ENCODE measurements at places on chromosomes 3 and 15.

GRCh38 chr3:172378439-172378838 lies 69.8 kb downstream of the GHSR start:
- DNase-seq = no peak

DNA sequence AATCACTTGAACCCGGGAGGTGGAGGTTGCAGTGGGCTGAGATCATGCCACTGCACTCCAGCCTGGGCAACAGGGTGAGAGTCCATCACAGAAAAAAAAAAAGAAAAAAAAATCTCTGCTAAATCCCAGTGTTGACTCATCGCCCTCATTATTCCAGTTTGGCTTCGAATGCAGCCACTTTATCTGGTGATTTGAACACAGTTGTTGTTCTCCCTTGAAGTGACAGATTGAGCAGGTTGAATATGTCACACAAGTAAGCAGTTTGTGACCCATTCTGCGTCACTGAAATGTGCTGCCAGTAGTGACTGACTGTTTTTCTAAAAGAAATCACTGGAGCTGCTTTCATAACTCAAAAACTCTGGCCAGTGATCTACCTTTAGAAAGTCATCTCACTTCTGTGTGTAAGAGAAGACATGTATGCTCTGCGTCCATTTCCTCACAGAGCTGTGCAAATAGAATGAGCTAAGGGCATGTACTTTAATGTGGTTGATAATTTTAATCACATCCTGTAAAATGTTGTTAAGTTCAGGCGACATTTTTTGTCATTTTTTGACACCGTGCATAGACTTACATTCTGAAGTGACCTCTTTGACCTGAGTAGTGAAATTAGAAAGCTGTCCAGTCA lies 12.5 kb downstream of the DOCK3 start:
- DNase-seq = no peak

DNA sequence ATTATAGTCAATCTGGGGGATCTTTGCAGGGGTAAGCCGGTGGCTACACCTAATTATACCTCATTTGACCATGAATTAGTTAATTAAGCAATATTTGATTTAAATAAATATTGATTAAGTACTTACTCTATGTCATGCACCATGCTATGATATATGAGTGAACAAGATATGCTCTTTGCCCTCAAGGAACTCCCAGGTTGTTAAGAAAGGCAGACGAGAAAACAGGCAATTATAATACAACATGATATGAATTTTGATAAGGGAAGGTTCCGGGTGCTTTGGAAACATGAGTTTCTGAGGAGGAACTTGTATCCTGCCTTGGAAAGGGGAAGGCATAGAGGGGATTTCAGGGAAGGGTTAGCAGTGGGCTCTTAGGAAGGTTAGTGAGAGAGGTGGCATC lies 412.9 kb downstream of the WDR72 start:
- no peak for DNase-seq

DNA sequence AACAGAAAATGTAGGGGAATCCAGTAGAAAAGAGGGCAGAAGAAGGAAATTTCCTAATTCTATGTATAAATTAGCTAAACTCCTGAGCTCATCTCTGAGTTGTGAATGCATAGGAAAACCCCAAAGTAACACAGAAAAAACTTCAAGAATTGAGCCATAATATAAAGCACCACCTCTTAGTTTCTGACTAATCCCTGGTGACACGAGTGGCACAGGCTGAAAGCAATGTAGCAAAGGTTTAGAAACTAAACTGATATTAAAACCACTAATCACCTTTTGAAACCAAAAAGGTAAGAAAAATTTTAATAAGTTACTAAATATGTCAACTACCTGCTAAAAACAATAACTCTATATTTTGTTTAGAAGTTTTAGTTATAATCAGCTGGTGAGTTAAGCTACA lies 255.6 kb upstream of the NECTIN3 start:
- DNase-seq = no peak

DNA sequence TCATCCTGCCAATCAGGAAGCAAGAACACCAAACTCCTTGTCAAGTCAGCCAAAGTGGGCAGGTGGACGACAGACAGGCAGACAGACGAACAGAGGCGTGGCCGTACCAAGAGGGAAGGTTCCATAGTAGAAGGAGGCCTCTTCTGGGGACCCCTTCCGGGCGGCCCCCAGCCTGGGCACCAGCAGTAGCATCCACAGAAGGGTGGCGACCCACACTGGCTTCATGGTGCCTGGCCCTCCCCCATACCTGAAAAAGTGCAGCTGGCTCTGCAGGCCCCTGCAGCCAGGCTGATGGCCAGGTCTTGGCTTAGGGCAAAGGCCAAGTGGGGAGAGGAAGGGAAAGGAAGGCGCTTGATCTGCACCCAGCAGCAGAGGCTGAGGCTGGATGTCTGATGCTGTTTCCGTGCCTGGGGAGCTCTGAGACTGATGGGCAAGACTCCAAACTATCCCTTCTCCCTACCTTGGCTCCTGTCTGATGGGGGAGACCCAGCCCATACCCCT lies 607 bp downstream of the LCTL start:
- DNase-seq = no peak

DNA sequence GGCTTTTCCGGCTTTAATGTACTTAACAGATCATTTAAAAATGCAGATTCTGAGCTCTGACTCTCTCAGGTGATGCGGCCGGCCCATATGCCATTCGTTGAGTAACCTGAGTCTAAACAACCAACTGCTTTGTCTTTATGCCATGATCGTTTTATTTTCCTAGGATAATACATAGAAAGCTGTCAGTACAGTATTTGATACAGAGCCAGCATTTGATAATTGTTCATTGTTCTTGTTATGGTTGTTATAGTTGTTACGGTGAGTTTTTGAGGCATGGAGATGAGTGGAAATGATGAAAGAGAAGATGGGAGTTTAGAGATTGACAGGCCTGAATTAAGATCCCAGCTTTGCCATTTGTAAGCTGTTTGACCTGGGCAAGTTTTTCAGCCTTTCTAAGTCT lies 40.0 kb downstream of the TMEM45A start:
- DNase-seq = peak; percentile 58

GRCh38 chr3:165382672-165383071 lies 186.5 kb upstream of the SLITRK3 start:
- DNase-seq = no peak

DNA sequence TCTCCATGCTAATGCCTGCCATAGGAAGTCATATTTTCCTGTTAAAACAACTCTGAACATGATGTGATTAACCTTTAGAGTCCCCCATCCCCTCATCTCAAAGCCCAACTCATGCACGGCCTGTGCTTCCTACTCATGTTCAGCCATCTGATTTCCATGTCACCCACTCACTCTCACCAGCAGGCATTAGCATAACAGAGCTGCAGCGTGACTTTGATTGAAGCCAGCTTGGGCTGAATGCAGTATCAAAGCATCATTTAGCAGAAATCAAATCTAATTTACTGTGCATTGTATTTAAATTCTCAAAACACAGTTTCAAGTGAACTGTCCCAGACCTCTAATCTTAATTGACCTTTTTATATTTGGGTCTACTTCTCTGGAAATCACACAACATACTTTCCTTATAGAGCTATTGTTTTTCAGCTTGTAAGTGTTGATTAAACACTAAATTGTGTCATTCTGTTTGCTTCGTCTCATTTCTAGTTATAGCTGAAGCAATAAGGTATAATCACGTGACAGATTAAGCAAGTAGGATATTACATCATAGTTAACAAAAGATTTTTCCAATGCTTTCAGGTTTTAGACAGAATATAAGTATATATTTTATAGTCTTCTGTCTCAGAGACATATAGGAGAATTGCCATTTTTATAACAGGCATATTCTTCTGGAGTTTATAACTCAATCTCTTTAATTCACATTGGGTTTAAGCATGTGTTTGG lies 501.5 kb downstream of the ROBO2 start:
- no peak for DNase-seq

DNA sequence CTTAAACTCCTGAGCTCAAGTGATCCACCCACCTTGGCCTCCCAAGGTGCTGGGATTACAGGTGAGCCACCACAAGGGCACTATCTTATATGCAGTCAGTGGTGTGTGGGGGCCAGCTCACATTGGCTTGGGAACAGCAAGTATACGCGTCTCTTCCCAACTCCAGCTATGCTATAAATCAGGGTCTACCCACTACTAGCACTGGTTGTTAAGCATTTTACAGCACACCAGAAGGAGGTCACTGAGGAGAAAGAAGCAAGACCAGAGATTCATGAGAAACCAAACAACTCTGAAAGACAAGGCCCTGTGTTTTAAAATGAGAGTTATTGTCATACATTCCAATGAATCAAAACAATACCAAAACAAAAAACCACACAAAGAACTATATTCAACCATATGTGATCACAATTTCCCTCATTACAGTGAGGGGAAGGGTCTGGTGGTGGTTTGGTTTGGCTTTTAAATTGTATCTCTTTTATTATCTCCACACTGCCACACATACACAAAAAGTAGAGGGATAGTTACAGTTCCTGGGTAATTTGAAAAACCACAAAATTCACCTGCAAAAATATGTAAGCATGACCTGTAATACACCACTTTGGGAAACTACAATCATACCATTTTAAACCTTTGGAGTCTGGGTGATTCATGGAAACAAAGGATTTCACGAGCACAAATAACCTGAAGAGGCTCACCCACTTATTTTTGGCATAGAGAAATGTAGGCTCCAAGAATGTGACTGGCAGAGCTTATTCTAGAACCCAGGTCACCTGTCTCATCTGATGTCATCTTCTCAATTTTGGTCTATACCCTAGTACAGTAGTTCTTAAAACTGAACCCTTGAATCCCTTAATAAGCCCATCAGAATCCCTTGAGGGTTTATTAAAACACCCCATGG lies 5.2 kb downstream of the MAGI1 start:
- DNase-seq = no peak

DNA sequence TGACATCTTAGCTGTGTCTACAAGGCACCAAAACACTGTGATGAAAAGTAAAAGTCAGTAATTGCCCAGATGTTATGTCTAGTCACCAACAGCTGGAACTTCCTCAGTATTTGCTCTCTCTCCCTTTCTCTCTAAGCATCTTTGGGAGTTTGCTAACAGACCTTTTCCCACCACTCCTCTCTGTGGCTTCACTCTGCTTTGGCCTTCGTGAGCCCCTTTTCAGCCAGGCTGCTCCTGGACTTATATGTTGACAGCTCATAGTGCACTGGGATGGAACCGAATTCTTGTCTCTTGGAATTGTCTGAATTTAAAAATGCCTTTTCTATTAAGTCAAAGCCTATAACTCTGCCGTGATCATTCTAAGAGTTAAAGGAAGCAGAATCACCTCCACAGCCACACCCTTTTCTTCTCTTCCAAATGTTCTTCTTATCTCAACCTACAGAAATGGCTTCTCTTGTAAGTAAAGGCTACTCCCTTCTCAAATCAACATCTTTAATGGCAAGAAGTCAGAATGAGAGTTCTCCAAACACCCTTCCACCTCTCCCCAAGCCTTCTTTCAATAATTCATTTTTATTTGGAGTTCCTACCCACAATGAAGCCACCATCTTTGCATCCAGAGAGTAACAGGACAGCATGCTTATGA lies 17.2 kb upstream of the FOXP1 start:
- no peak for DNase-seq

- no peak for DNase-seq
These were observed 84.4 kb downstream of the GPR156 start for GRCh38 chr3:120200493-120201235.

GRCh38 chr3:8453153-8453552 lies 48.5 kb upstream of the LMCD1 start:
- no peak for DNase-seq

- no peak for DNase-seq
These were observed 141.6 kb downstream of the EFHB start for GRCh38 chr3:19792388-19792787.

GRCh38 chr3:182165234-182165633 lies 453.5 kb downstream of the SOX2 start:
- no peak for DNase-seq

DNA sequence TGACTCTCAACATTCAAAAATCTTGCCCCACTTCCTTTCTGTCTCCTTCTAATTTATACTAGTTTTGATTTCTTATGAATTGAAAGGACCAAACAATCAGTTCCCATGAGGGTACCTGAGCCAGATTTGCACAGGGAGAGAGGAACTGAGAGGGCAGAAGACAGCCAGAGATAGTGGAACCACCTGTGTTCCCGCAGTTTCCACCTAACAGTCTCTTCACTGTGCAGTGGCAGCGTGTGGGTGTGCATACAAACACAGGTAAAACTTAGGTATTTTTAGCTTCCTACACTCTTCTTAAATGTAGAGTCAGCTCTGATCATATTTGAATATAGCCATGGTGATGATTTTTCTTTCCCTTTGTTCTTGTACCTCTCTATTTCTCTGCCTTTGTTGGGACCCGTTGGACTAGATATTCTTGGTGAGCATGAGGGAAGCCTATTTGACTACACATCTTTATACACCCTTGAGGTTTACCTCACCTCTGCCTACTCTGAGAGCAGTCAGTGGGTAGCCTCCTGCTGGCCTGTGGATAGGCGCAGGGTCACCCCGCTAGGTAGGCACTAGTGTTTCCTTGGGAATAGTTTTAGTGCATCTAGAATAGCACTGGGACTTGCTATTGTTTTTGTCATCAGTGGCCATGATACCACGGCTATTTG lies 58.8 kb downstream of the MAP3K13 start:
- DNase-seq = no peak

DNA sequence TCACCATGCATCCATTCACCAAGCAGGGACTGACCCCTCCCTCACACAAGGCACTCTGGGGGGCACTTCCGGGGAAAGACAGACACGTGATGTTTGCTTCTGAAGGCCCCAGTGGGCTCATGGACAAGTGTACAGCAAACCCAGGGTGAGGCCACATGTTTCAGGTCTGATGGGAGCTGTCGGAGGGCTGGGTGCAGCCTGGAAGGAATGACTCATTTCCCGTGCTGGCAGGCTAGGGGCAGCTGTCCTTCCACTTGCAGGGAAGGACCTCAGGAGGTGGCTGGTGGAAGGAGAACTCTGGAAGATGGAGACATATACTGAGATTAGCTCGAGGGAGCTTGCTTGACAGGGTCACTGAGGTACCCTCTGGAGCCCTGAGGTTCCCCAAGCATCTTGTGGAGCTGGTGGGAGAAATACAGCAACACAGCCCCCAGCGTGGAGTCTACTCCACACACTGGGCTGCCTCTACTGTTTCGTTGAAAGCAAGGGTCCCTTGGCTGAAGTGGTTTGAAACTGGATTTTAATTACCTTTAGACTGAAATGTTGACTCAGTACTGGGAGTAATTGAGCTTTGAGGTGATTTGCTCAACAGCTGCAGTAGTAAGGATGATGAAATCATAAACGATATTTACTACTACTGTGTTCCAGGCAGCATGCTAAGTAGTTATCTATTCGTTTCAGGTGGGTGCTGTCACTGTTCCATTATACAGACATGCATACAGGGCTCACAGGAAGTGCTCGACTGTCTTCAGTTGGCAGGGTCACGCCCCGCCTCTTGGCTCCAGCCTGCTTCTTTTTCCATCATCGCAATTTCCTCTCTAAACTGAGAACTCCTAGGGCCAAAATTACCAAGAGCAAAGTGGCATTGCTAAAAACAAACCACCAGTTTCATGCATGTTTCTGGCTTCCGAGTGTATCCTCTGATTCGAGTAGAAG lies 230.4 kb downstream of the ADAMTS17 start:
- no peak for DNase-seq

DNA sequence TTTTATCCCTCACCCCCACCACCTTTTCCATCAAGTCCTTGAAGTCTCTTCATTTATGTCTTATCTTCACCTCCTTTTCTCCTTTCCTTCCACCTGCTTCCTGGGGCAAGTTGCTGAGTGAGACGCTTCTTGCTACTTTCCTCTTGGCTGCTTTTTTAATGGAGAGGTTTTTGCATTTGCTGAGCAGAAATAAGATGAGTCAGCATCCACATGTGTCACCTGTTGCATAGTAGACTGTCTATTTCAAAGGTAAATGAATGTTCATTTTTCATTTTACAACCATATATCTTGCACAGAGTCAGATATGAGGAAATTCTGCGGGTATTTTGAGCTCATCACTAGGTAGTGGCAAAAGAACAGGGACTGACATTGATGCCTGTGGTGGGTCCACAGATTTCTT lies 18.6 kb downstream of the C3orf52 start:
- no peak for DNase-seq

All from NCI-H1105 treated with DMSO at 0.1 percent for 48 hours (cell line).